Camera-type eye (tissue), 1 donor: ENCODE measurements at places on chromosomes 12 and 14. TPM values are rescaled to one million over a fixed set of nuclear protein-coding genes. Genes with fewer than 3 reads are reported as not detected.

ZCRB1 gene
- 29.8 TPM for total RNA-seq

FOXA1 gene
- 3.1 TPM for total RNA-seq

HOXC12 gene
- not detected for total RNA-seq

VWF gene
- total RNA-seq = 73.5 TPM

OTX2 gene
- 538 TPM for total RNA-seq

ASCL1 gene
- total RNA-seq = 42.0 TPM

HOXC13 gene
- not detected for total RNA-seq

CEBPE gene
- total RNA-seq = not detected

LBHD2 gene
- total RNA-seq = not detected

ENDOU gene
- 1.4 TPM for total RNA-seq

NGB gene
- 1.4 TPM for total RNA-seq

GRIN2B gene
- 8.7 TPM for total RNA-seq

MSI1 gene
- total RNA-seq = 121 TPM

BCL7A gene
- total RNA-seq = 31.6 TPM

MYH6 gene
- 0.49 TPM for total RNA-seq

ASB8 gene
- 44.0 TPM for total RNA-seq

ERP29 gene
- 57.3 TPM for total RNA-seq

KRT6B gene
- 1.2 TPM for total RNA-seq

MAP1LC3B2 gene
- 1.5 TPM for total RNA-seq

TCL1B gene
- total RNA-seq = not detected

ASIC1 gene
- total RNA-seq = 8.0 TPM

KERA gene
- total RNA-seq = 52.3 TPM

CCDC177 gene
- 3.7 TPM for total RNA-seq

REP15 gene
- 1.4 TPM for total RNA-seq

UBC gene
- total RNA-seq = 791 TPM

PCED1B gene
- 0.82 TPM for total RNA-seq

PPHLN1 gene
- total RNA-seq = 92.1 TPM

LGR5 gene
- total RNA-seq = 7.6 TPM
